ENCODE measurements at places on chromosomes 7 and 10.

DNA sequence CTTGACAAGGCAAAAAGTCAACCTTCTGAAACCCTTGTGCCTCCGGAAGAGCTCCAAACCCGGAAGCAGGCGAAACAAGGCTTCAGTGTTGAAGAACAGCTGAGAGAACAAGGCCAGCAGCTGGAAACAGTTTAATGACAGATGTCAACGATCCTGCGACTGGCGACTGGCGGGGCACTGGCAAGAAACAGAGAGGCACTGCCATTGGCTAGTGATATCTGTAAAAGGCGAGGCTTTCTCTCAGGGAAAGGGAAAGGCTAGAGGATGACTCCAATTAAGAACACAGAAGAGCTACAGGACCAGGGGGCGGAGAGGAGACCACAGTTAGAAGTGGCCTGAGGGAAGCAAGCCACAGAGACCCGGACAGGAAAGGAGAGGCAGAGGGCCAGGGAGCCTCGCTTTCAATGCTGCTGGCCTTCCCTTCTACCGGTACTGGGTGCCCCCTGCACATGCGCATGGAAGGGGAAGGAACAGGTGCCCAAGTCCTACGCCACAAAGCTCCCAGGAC is 19.4 kb downstream of the ITGB1 start:
- no peak for DNase-seq

DNA sequence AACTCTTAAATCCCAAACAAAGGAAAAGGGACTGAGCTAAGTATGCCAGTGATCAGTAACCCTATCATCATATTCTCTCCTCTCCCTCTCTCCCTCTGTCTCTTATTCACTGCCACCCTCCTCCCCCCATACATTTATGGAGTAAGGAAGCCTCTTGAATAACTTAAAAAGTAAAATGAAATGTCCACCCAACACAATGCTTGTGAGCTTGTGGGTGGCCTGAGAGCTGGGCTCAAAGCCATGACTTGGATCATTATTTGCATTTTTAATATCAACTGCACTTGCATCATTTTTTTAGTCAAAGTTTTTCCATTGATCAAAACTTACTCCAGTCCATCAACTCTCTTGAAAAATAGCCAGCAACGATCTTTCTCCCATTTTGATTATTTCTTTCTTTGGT is 46.8 kb downstream of the FAM107B start:
- DNase-seq = no peak

DNA sequence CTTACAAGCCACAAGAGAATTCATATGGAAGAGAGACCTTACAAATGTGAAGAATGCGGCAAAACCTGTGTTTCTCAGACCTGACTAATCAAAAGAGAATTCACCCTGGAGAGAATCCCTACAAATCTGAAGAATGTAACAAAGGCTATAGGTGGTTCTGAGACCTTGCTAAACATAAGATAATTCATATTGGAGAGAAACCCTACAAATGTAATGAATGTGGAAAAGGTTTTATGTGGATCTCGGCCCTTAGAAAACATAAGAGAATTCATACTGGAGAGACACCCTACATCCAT is 33.4 kb downstream of the ZNF727 start:
- DNase-seq = no peak

- DNase-seq = no peak
Observed at GRCh38 chr10:31921031-31921430, 7.6 kb downstream of the ARHGAP12 start.
